Activated naive CD4-positive, alpha-beta T cell treated with anti-CD3 and anti-CD28 coated beads for 36 hours (primary cell): ENCODE measurements at places on chromosomes 13 and 19. TPM values are rescaled to one million over a fixed set of nuclear protein-coding genes. Genes with fewer than 3 reads are reported as not detected.

Gene SLC5A5
- total RNA-seq, result 1.1 TPM

Gene FGF22
- total RNA-seq, result not detected

Gene SLITRK1
- not detected for total RNA-seq

DNA sequence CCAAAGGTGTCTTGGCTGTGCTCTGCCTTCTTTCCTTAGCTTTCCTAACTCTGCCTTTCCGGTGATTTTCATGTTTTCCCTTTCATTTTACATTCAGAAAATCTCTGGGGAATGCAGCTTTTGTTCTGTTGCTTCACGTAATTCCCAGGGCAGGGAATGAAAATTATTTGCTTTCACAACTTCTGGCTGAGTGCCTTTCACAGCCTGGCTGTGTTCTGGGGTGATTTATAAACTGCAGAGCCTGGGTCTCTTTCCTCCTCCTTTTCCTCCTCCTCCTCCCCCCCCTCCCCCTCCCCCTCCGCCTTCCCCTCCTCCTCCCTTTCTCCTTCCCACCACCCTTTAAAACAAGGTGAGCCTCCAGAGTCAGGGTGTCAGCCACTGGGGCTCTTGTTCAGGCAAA, 84.3 kb downstream of the RNASEH2B start:
- peaks cover 12% of the 10 kb centered on the region for H3K4me1 ChIP-seq
- no peak overlapping the region for H3K27ac ChIP-seq
- H3K27me3 ChIP-seq, result no peaks in the 10 kb centered on the region
- H3K4me3 ChIP-seq, result no peak overlapping the region
- no peaks in the 10 kb centered on the region for H3K36me3 ChIP-seq

DNA sequence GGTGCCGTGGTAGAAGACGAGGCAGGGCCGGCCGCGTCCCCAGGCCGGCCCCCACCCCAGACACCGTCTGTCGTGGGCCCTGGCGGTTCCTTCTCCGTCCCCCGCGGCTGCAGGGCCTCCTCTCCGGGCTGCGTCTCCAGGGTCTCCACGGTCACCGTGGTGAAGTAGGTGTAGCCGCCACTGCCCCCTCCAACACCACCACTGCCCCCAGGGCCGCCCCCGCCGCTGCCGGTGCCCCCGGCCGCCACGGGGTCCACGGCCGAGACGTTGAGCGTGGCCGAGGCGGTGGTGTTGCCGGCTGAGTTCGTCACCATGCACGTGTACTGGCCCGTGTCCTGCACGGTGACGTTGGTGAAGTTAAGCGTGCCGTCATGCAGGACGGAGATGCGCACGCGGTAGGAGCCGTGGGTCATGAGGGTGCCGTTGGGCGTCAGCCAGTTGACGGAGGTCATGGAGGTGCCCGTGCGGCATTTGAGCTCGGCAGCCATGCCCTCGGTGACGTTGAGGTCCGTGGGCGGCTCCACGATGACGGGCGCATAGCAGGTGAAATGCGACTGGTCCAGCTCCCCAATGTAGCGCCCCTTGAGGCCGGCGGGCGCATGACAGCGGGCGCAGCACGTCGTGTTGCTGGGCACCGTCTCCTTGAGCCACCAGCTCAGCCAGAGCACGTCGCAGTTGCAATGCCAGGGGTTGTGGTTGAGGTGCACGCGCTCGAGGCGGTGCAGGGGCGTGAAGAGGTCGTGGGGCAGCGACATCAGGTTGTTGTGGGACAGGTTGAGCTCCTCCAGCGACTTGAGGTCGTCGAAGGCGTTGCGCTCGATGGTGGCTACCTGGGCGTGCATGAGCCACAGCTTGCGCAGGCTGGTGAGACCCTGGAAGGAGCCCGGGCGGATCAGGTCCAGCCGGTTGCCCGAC, 4.6 kb upstream of the ASPDH start:
- no peak for DNase-seq
- peaks cover 27% of the 10 kb centered on the region for H3K27me3 ChIP-seq
- H3K36me3 ChIP-seq, result no peaks in the 10 kb centered on the region
- peaks cover 3% of the 10 kb centered on the region for H3K4me1 ChIP-seq
- no peak overlapping the region for H3K27ac ChIP-seq

GRCh38 chr19:45935267-45935666, 20.7 kb upstream of the NANOS2 start:
- no peaks in the 10 kb centered on the region for H3K36me3 ChIP-seq
- H3K4me1 ChIP-seq, result peaks cover 3% of the 10 kb centered on the region
- H3K4me3 ChIP-seq, result no peak overlapping the region
- peaks cover 40% of the 10 kb centered on the region for H3K27me3 ChIP-seq
- no peak for DNase-seq

GRCh38 chr19:33446330-33447293, 73.1 kb downstream of the CEBPG start:
- no peak overlapping the region for H3K4me3 ChIP-seq
- H3K27ac ChIP-seq, result no peak overlapping the region
- no peak for DNase-seq
- H3K4me1 ChIP-seq, result no peaks in the 10 kb centered on the region
- no peaks in the 10 kb centered on the region for H3K27me3 ChIP-seq

DNA sequence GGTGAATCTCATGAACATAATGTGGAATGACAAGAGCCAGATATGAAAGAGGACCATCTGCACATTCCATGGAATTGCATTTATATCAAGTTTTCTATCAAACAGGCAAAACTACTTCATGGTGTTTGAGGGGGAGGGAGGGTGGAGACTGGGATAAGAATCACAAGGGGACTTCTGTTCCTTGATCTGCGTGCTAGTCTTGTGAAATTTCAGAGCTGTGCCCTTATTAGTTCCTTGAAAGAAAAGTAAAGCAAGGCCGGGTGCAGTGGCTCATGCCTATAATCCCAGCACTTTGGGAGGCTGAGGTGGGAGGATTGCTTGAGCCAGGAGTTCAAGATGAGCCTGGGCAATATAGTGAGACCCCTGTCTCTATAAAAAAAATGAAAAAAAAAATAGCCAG, 30.2 kb upstream of the CEBPG start:
- H3K4me3 ChIP-seq, result no peak overlapping the region
- H3K4me1 ChIP-seq, result no peaks in the 10 kb centered on the region
- H3K36me3 ChIP-seq, result no peaks in the 10 kb centered on the region
- DNase-seq, result no peak

DNA sequence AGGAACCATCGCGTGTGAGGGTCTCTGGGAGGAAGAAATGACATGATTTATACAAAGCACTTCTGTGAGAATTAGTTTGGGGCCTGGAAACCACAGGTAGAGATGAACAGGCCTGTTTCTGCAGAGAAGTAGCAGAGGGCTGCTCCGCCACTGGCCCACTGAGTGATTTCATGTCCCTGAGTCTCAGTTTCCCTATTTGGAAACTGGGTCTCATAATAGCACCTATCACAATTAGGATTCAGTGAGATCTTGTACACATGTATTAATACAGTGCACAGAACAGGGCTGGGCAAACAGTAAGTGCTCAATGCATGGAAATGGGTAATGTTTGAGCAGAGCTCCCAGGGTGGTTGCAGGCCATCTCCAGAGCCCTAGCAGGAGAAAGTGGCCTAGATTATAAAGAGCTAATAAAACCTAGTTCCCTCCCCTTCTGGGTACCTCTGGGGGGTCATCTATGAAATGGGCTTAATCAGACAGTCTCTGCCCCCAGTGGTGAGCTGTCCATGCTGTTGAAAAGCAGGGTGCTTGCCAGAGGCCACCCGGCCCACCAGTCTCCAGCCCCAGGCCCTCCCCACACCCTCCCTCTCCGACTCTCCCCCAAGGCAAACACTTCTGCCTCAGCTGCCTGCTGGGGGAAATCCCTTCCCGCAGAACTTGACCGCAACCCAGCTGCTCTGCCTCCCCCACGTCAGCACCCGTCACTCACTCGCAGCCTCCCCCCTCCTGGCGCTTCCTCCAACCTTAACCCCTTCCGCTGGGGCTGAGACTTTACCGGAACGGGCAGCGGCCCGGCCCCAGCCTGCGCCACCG, 4.5 kb downstream of the BCL3 start:
- H3K36me3 ChIP-seq, result peaks cover 82% of the 10 kb centered on the region
- peak; percentile 98 for DNase-seq
- H3K27me3 ChIP-seq, result no peaks in the 10 kb centered on the region

DNA sequence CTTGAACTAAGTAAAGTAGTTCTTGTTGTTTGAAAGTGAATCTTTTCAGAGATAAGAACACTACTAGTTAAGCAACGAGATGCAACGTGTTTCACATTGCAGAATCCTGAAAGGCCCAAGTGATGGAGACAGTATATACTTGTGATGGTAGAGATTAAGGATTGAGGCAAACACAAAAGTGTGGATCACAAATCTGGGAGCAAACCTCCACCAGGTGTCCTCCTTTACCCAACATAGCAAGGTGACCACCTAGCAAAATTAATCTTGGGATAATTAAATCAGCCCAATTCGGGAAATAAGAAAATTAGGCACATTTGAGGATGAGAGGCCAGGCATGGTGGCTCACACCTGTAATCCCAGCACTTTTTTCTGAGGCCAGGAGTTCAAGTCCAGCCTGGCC, 563.9 kb downstream of the DACH1 start:
- H3K4me3 ChIP-seq, result no peak overlapping the region
- H3K27ac ChIP-seq, result no peak overlapping the region
- H3K27me3 ChIP-seq, result no peaks in the 10 kb centered on the region
- H3K4me1 ChIP-seq, result no peaks in the 10 kb centered on the region

DNA sequence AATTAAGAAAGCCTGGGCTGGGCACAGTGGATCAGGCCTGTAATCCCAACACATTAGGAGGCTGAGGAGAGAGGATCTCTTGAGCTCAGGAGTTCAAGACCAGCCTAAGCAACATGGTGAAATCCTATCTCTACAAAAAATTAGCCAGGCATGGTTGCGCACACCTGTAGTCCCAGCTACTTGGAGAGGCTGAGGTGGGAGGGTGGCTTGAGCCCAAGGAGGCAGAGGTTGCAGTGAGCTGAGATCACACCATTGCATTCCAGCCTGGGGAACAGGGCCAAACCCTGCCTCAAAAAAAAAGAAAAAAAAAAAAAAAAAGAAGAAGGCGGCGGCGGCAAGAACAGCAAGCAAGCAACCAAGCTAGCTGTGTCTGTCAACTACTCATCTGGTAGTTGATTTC, 26.7 kb downstream of the TSC22D1 start:
- no peak overlapping the region for H3K4me3 ChIP-seq
- no peaks in the 10 kb centered on the region for H3K4me1 ChIP-seq
- H3K27ac ChIP-seq, result no peak overlapping the region
- no peaks in the 10 kb centered on the region for H3K27me3 ChIP-seq
- H3K36me3 ChIP-seq, result no peaks in the 10 kb centered on the region

DNA sequence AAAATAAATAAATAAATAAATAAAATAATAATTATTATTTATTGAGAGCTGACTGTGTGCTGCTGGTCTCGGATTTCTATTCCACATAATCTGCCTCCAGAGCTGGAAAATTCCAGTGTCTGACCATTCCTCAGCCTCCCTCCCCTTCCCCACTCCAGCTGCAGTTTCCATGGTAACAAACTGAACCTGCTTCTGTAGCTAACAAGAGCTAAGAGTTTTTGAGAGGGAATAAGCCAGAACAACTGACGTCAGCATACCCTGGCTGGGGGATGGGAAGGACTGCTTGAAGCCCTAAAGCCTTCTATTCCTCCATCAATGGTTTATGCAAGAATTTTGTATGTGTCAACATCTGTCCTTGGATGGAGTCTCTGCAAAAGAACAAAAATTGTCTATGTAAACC, 26.0 kb upstream of the PEG3 start:
- H3K27ac ChIP-seq, result no peak overlapping the region
- H3K4me1 ChIP-seq, result no peaks in the 10 kb centered on the region
- no peaks in the 10 kb centered on the region for H3K27me3 ChIP-seq
- no peak overlapping the region for H3K4me3 ChIP-seq

DNA sequence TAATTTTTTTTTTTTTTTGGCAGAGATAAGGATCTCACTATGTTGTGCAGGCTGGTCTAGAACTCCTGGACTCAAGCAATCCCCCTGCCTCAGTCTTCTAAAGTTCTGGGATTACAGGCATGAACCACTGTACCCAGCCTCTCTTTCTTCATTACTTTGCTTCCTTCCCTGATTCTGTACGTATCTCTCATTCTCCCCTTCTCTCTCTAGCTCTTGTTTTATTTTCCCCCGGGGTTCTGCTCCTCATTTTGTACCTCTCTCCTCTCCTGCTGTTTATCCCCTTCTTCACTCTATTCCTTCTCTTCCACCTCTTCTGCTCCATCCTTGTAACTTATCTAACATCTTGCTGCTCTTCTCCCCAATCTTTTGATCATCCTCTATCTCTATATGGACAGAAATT, 46.5 kb downstream of the ZNF611 start:
- H3K4me1 ChIP-seq, result peaks cover 21% of the 10 kb centered on the region
- H3K27me3 ChIP-seq, result no peaks in the 10 kb centered on the region
- H3K4me3 ChIP-seq, result no peak overlapping the region
- H3K36me3 ChIP-seq, result peaks cover 26% of the 10 kb centered on the region
- DNase-seq, result no peak

GRCh38 chr19:48210005-48210404, 39.5 kb downstream of the ZSWIM9 start:
- H3K36me3 ChIP-seq, result peaks cover 28% of the 10 kb centered on the region
- peak overlapping the region; percentile 83 for H3K27ac ChIP-seq
- H3K27me3 ChIP-seq, result no peaks in the 10 kb centered on the region
- peaks cover 33% of the 10 kb centered on the region for H3K4me1 ChIP-seq
- H3K4me3 ChIP-seq, result peak overlapping the region; percentile 19
- no peak for DNase-seq

DNA sequence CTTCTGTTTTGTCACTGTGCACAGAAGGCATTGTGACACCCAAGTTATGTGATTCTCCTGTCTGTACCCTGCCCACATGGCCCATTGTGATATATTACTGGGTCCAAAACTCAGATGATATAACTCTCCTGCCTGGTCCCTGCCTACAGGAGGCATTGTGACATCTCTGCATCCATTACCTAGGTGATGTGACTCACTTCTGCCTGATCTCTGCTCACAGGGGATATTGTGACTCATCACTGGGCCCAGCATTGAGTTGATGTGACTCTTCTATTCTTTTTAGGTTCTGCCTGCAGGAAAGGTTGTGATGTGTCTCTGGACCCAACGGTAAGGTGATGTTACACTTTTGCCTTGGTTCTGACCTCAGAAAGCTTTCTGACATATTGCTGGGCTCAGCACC, 67.9 kb upstream of the ZNF724 start:
- H3K27me3 ChIP-seq, result no peaks in the 10 kb centered on the region
- DNase-seq, result peak; percentile 33
- H3K4me3 ChIP-seq, result no peak overlapping the region
- H3K27ac ChIP-seq, result no peak overlapping the region

- no peaks in the 10 kb centered on the region for H3K4me1 ChIP-seq
- no peaks in the 10 kb centered on the region for H3K27me3 ChIP-seq
- no peak overlapping the region for H3K27ac ChIP-seq
- DNase-seq, result no peak
These were observed 36.3 kb upstream of the ZNF835 start for GRCh38 chr19:56707821-56708220.

- peaks cover 30% of the 10 kb centered on the region for H3K36me3 ChIP-seq
- H3K27ac ChIP-seq, result peak overlapping the region; percentile 47
- no peak overlapping the region for H3K4me3 ChIP-seq
- H3K4me1 ChIP-seq, result peaks cover 63% of the 10 kb centered on the region
- DNase-seq, result no peak
These were observed 7.8 kb downstream of the ILF3 start for GRCh38 chr19:10661946-10662345.

- peak overlapping the region; percentile 81 for H3K27ac ChIP-seq
- peak; percentile 59 for DNase-seq
- H3K27me3 ChIP-seq, result no peaks in the 10 kb centered on the region
- H3K4me1 ChIP-seq, result peaks cover 28% of the 10 kb centered on the region
- peaks cover 1% of the 10 kb centered on the region for H3K36me3 ChIP-seq
- peak overlapping the region; percentile 83 for H3K4me3 ChIP-seq
These were observed 1.3 kb downstream of the UBL3 start for GRCh38 chr13:29849071-29849631.

GRCh38 chr13:71524613-71525304, 342.2 kb downstream of the DACH1 start:
- no peaks in the 10 kb centered on the region for H3K36me3 ChIP-seq
- H3K27ac ChIP-seq, result no peak overlapping the region
